Activated naive CD8-positive, alpha-beta T cell treated with anti-CD3 and anti-CD28 coated beads, Interleukin-2, amount 10 ng/mL, durations not matched to agents 7 days and 5 days (primary cell): ENCODE measurements at places on chromosomes 2 and 18.

- no peak for DNase-seq
These were observed 21.0 kb upstream of the GLS start for GRCh38 chr2:190859347-190860297.

GRCh38 chr2:217396165-217396564, 536.3 kb upstream of the TNP1 start:
- no peak for DNase-seq

- no peak for DNase-seq
These were observed 53.2 kb downstream of the ITGA6 start for GRCh38 chr2:172480301-172481218.

DNA sequence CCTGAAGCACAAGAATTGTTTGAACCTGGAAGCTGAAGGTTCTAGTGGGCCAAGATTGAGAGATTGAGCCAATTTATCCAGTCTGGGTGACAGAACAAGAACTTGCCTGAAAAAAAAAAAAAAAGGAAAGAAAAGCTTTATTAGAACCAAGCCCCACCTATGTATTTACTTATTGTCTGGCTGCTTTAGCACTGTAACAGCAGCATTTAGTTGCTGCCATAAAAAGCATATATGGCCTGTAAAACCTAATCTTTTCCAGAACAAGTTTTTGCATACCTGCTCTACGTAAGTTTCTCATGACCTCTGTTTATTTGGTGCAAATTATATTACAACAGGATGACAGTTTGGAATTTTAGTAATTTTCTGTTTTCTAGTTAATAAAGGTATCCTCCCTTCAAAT, 1565.6 kb upstream of the LRRTM1 start:
- no peak for DNase-seq
